ENCODE measurements at places on chromosomes 4 and X. TPM values are rescaled to one million over a fixed set of nuclear protein-coding genes. Genes with fewer than 3 reads are reported as not detected.

The WDR44 gene
- total RNA-seq, result 17.4 TPM

The MUC7 gene
- not detected for total RNA-seq

The CXCL11 gene
- 2.0 TPM for total RNA-seq

The PPEF2 gene
- not detected for total RNA-seq

The ITM2A gene
- total RNA-seq, result 39.5 TPM

The SSX3 gene
- total RNA-seq, result not detected

The SLC49A3 gene
- 9.9 TPM for total RNA-seq

The TAF7L gene
- not detected for total RNA-seq

The NPFFR2 gene
- total RNA-seq, result not detected

The SPIN4 gene
- total RNA-seq, result 8.8 TPM

The USP27X gene
- total RNA-seq, result 3.7 TPM

The TBX22 gene
- total RNA-seq, result not detected

The DRD5 gene
- not detected for total RNA-seq

The AMBN gene
- total RNA-seq, result not detected

The DCAF12L1 gene
- total RNA-seq, result 0.09 TPM

The RTL5 gene
- total RNA-seq, result 0.47 TPM

The GUCY1B1 gene
- total RNA-seq, result 6.3 TPM

The FAM149A gene
- not detected for total RNA-seq

The CENPVL3 gene
- total RNA-seq, result not detected

The PARM1 gene
- total RNA-seq, result 0.09 TPM

The C4orf36 gene
- total RNA-seq, result under 0.01 TPM

The NEUROG2 gene
- total RNA-seq, result not detected

The PDE6B gene
- total RNA-seq, result 7.5 TPM

The GYPE gene
- 0.17 TPM for total RNA-seq

The PFKFB1 gene
- not detected for total RNA-seq

The TLR1 gene
- 6.9 TPM for total RNA-seq

The PPEF1 gene
- not detected for total RNA-seq

The CXorf65 gene
- total RNA-seq, result not detected

The VCX3B gene
- total RNA-seq, result not detected

The EGFL6 gene
- not detected for total RNA-seq

The MTMR8 gene
- 0.84 TPM for total RNA-seq

The TLR10 gene
- not detected for total RNA-seq

The HSFX1 gene
- 0.47 TPM for total RNA-seq

The SUPT20HL2 gene
- total RNA-seq, result not detected
